Stimulated activated CD8-positive, alpha-beta memory T cell treated with anti-CD3 and anti-CD28 coated beads, Interleukin-4, amount 100 ng/mL, for 4 hours (primary cell): ENCODE measurements at places on chromosomes 4 and X.

DNA sequence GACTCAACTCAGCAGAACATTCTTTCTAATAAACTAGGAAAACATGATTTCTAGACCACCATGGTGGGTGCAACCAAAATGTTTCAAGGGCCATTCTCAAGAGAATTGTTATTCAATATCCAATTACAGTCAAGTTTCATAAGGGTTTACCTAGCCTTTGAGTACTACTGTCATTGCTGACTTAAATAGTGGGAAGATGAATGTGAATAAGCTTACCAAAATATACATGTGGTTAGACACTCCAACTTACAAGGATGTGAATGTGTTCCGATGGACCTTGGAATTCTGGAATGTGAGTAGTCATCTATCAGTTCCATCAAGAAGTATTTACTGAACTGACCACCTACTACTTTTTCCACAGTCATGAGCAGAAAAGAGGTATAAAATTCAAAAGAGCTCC is 16.9 kb downstream of the SH3RF1 start:
- DNase-seq = no peak

DNA sequence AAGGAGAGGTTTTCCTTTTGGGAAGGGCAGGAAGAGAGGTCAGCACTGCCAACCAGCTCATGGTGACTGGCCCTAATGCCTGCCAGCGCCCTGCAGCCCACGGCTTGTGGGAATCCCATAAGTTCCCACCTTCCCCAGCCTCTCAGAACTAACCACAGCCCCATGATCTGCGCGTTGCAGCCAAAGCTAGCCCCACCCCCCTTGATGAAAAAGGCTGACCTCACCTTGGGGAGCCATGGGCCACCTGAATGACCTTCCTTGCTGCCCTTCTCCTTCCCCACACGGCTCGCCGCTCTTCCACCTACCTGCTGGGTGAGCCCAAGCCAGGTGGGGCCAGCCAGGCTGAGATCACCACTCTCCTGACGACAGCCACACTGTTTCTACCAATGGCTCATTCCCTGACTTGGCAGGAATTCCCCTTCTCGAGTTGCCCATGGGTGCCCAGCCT is 3.9 kb upstream of the ELF4 start:
- no peak for DNase-seq

DNA sequence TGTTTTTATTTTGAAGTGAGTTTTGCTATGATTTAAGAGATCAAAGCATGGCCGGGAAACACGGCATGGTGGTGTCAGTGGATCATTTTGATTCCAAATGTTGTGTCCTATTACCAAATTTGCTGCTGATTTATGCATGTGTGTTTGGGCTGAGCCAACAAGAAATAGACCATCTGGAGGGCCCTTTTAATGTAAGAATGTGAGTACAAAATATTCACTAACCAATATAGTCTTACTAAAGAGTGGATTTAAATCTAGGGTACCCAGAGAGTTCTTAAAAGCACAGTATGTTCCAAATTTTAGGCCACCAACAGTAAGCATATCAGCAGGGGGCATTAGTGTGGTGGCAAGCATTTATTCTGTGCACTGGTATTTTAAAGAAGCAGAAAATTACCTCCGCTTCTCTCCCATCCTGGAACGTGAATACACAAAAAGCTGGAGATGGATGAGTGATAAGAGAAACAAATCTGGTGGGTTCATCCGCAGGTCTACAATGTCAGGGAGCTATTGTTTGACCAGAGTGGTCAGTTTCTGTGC is 444.4 kb upstream of the IGFBP7 start:
- DNase-seq = no peak

DNA sequence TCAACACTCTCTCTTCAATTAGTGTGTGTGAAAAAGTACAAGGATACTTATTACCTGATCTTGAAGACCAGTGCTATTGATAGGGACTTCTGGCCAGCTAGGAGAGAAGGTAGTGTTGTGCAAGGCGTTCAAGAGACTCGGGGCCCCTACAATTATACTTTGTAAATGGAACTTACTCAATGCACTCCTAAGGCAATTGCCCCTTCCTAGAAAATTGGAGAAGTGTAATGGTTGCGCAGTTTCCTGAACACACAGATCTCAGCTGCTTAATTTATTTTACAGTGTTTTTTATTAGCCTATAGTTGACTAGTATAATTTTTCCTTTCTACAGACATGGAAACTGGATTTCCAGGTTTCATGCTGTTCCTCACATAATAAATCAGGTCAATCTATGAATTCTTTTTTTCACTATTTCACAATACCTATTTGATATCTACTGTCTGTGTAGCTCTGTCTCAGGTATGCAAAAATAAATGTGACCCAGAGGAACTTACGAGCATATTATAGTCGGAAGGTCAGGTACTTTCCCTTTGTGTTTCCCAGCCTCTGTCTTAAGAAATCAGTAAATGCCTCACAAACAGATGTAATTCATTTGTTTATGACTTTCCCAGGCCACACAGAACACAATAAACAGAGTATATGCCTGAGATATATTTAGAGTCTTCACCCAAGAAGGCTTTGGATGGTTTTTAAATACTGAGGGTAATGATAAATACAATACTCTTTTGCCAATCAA is 89.1 kb upstream of the TET2 start:
- no peak for DNase-seq

DNA sequence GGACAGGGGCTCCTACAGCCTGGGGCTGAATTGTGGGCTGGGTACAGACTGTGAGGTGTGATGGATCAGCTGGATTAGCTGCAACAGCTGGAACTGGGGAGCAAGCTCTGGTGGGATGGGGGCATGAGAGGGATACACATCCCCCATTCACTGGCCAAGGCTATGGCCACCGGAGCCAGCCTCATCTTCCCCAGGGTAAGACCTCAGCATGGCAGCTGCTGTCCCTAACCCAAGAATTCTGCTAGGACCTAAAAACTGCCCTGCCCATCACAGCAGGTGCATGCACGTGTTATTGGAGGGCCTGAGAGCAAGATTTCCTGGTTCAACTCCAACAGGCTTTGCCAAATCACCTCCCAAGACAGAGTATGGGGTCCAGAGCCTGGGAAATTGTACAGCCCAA is 258.6 kb upstream of the AGTR2 start:
- no peak for DNase-seq

- DNase-seq = no peak
Observed at GRCh38 chr4:124203613-124204238, 508.8 kb downstream of the ANKRD50 start.

DNA sequence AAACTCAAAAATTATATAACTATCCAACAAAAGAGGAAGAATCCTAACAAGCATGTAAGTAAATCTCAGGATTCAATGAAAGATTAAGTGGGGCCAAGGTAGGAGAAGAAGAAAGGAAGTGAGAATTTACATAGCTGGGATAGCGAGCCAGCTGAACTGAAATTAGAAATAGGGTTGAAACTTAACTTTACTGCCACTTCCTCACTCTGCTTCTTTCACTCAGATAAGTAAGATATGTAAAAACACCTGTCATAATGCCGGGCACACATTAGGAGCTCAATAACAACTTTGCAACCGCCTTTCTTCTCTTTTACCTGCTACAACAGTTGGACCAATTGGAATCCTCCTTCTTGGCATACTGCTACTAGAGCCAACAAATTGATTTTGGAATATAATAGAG is 129.4 kb downstream of the CNKSR2 start:
- no peak for DNase-seq

GRCh38 chr4:39495446-39496213 is 31.6 kb downstream of the UGDH start:
- DNase-seq = no peak

GRCh38 chr4:144968606-144969005 is 129.4 kb downstream of the ANAPC10 start:
- no peak for DNase-seq

GRCh38 chrX:23788521-23788920 is 5.5 kb downstream of the SAT1 start:
- DNase-seq = no peak
